ENCODE measurements at places on chromosomes 7 and 10.
A peak's percentile ranks its signal among the peaks of the same experiment; 100 is the strongest.

DNA sequence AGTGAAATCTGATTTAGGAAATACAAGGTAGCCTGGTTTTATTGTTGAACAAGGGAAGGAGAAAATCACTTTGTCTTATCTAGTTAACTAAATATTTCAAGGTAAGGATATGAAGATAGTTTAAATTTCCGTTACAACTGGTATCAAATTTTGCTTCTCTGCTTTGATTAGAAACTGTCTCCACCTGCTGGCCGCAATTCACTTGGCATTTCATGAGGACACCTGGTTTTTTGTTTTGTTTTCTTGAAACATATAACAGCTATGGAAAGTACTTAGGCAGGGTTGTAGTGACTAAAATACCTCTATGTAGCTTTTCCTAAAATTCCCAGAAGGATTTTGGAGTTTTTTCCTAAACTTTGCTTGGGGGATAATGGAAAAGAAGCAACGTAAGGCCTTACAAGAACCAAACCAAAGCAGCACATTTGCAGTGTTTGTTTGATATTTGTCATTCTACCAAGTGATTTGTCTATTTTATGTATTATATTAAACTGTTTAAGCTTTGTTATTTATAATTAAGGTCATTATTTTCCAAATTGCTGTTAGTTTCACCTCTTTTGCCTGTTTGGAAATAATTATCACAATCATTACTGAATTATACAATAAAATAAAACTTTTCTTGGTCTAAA lies 73.6 kb downstream of the AHCYL2 start:
- DNase-seq, result peak; percentile 79

DNA sequence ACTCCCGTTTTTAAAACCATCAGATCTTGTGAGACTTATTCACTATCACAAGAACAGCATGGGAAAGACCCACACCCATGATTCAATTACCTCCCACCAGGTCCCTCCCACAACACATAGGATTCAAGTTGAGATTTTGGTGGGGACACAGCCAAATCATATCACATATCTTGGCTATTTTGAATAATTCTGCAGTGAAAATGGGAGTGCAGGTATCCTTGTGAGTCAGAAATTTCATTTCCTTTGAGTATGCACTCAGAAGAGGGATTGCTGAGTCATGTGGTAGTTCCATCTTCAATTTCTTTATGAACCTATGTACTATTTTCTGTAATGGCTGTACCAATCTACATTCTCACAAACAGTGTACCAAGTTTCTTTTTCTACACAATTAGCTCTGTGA lies 125.8 kb downstream of the ANKRD7 start:
- DNase-seq, result no peak

GRCh38 chr10:52053497-52053896 lies 260.6 kb upstream of the DKK1 start:
- DNase-seq, result no peak

- no peak for DNase-seq
These were observed 614.9 kb upstream of the FZD8 start for GRCh38 chr10:36256948-36257356.

DNA sequence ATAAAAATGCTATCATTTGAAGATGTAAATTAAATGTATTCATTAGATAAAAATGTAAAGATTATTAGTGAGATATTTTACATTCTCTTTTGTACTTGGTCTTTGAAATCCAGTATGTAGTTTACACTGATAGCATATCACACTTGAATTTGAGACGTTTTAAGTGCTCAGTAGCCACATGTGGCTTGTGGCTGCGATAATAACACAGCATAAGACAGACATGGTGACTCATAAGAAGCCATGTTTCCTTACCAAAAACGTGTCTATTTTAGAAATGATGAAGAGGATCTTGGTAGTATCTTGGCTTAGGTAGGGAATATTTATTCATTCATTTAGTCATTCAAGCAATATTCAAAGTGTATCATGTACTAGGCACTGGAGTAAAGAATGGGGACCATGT lies 149.3 kb downstream of the POU6F2 start:
- no peak for DNase-seq

DNA sequence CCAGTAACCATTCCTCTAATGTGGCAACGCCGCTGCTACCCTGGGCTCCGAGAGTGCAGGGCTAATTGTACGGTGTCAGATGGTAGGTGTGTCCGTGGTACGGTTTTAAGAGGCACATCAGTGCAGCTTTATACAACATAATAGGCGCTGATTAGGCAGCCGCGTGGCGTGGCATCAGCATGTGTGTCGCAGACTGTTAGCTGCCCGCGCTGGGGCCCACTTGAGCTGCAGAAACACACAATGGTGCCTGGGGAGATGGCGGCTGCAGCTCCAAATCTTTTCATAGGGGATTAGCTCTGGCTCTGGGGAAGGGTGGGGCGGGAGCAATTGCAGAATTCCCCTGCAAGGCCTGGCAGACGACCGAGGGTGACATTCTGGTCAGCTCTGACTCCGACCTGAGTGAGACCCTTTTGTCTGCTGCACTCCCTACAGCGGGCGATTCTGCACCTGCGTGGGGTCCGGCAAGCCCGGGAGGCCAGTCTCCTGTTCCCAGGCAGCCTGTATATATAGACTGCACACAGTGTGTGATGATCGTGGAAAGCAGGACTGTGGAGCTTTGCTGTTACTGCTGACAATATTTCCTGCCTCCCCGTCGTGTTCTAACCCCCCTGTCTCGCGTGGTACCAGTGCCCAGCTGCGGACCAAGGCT lies 722.7 kb upstream of the CELF2 start:
- no peak for DNase-seq

DNA sequence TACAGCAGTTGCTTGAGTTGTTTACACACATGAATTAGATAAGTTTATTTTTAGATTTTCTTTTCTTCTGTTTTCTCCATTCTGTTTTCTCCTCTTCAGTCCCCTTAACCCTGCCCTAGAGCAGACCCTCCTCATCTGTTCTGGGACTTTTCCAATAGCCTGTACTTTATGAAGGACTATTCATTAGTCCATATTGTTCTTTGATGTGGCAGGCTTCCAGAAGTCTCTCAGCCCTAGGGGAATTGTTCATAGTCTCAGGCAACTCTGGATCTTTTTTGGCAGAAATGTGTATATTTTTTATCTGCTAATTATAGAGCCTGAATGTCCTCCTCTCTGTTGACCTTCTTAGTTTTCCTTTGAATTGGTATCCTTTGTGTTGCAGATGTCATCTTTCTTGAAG lies 25.4 kb downstream of the KAT6B start:
- DNase-seq, result no peak

DNA sequence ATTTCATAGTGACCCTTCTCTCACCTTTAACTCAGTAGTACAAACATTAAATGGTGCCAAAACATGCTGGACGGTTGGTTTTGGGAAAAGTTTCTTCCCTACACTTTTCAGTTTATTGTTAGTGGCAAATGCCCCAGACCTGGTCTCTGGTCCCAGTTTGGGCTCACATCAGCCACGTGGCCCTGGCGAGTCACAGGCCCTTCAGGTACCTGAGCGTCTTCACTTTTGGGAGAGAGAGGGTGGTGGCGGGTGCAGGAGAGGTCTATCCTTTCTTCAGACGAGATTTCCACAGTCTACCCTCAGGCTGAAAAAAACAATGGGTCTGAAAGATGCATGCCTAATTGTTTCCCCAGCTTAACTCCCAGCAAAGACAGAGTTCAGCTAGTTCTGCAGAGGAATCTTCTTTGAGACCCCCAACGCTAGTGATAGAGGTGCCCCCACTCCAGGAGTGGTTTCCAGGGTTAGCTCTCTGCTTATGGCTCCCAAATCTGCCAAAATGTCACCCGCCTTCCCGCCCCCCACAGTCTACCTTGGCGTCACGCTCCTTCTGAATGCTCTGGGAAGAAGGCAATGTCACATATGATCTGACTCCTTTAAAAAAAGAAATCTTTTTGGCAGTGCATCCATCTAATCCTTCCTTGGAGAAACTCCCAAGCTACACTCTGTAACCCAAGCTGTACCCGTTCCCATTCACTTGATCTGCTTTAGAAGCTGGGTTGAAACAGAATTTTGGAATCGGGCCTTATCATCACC lies 384.8 kb upstream of the FOXK1 start:
- no peak for DNase-seq

Data from NAMALWA (cell line).